ENCODE measurements at places on chromosomes 3 and 15.

DNA sequence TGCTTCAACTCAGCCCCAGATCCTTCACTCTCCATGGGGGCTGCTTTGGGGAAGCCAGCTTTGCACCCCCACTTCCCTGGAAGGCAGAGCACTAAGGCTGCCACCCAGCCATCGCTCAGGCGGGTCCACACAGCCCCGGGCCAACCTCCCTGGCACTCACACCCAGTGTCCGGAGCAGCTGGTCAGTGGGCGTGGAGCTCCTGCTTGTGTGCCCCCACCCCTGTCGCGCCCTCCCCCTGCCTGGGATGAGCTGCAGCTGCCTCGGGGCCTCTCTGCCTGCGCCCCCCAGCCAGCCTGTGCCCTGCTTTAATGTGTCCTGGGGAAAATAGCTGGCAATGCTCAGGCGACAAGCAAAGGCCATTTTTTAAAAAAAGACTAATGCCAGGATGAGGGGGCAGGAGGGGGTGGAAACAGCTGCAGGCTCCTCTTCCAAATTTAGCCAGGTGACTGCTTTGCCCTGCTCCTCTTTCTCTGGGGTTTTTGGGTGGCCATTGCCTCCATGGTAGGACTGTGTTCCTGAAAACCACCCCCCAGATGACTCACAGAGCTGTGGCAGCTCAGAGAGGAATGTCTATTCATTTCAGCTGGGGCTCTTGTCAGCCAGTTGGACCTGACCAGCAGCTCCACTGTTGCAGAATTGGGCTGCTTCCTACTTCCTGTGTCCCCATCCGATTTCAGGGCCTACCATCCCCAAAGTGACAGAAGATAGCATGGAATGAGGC lies 65.0 kb downstream of the CEMIP start:
- no peak for DNase-seq

GRCh38 chr3:45165497-45166283 lies 19.5 kb upstream of the CDCP1 start:
- DNase-seq: no peak

DNA sequence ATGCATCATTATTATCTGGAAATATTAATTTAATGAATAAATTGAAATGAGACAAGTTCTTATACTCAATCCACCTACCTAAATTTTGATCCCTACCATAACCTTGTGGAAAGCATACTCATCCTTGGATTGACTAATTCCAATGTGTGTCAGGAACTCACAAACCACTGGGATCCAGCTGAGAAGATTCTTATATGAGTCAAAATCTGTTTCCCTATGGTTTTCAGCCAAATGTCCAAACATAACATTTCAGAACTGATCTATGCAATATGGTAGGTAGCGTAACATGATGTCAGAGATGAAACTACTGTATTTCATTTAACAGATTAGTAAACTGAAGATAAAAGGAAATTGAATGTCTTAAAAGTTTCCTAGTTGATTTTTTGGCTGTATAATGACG lies 250.0 kb downstream of the PLOD2 start:
- DNase-seq: no peak

DNA sequence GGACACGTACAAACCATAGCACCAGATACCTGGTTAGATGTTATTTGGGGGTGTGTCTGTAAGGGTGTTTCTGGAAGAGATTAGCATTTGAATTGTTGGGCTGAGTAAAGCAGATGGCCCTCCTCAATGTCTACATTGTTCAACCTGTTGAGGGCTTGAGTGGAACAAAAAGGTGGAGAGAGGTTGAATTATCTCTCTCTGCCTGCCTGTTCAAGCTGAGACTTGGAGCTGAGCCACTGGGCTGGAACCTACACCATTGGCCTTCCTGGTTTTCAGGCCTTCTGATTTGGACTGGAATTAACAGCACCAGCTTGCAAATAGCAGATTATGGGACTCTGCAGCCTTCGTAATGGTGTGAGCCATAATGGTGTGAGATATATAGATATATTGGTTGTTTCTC lies 71.3 kb upstream of the CORO2B start:
- no peak for DNase-seq

DNA sequence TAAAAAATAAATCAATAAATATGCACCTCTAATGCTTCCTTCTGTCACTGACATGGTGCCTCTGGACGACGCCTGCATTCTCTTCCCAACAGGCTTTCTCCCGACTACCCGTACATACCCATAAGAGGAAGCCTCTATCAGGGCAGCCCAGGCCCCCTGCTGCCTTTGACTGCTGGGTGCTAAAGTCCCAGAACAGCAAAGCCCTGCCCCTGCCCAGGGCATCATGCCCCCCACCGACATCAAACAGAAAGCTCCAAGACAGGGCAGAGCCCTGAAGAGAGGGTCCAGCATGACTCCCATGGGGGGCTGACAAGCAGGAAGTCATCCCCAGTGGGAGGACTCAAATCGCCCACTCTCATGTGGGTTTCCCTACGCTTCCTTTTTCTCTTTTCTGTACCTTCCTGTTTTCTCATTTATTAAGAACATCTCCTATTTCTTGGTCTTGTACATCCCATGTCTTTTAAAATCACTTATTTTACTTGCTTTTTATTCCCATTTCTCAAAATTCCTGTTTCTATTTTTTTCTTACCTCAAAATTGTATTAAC lies 23.4 kb downstream of the XPC start:
- no peak for DNase-seq

- no peak for DNase-seq
Observed at GRCh38 chr15:82548700-82549099, 8.4 kb upstream of the RPS17 start.

DNA sequence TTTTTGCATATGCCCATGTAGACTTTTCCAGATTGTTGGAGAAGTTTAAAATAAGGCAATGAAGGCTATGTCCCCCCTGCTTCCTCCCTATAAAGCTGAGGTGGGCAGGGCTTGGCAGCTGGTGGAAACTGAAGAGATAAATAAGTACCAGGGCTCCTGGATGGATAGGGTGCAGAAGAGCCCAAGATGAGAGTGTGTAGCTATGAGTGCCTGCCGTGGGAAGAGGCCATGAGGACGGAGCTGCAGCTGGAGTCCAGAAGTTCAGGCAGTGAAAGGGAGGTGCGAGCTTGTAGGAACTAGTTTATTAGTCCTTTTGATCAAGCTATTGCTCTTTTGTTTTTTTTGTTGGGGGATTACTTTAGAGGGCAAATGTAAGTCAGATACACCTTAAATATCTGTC lies 52.4 kb downstream of the PHLDB2 start:
- no peak for DNase-seq

DNA sequence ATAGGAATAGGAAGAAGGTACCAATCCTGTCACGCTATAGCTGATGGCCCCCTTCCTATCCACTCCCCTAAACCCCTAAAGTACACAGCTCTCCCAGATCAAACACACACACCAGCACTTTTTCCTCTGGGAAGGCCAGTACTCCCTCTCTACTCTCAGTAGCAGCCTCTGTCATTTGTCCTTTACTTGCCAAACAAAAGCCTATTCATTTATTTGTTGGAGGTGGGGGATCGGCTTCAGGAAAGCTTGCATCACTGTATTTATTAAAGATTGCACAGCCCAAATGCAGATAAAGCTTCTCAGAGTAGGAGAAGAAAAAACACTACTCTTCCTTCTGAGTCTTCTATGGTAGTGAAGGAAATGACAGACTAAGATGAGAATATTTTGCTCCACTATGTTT lies 429.7 kb upstream of the RASGRP1 start:
- no peak for DNase-seq

DNA sequence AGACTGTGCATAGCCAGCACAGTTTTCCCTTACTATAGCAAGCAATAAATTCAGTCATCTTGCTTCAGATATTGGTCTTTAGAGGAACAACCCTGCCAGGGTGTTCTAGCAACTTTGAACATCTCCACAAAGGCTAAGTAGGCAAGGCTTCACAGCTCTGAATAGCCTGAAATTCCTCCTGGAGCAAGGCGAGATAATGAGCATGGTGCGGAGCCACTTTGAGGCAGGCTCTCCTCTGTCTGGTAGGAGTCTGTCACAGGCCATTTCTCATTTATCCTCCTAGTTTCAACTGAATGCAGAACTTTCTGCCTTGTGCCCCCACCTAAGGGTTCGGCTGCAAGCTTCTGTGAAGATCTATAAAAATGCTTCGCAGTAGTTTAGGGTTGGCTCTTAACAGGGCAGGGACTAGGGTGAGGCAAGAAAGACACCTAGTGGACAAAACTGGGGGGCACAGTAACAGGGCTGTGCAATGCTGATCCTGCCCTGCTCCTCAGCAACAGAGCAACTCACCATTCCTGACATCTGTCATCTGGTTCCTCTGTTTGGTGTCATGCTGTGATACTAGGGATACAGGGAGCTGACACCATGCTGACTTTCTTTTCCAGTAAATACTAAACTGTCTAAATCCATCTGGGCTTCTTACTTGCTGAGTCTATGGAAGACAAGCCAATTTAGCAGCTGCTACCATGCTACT lies 16.6 kb upstream of the EHHADH start:
- DNase-seq: no peak

DNA sequence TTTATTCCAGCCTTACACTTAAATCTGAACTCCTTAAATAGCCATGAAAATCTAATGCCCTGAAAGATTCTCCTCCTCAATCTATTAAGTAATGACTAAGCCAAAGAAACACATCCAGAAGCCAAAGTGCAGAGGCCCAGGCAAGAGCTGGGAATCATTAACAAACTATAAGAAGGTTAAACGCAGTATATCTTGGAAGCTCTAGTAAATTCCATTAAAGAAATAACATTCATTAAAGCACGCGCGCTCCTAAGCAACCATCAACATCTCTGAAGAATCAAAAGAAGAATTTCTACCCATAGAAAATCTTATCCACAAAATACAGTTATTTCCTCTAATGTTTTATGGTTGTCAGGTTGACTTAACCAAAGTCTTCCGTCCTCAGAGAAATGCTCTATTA lies 29.5 kb downstream of the MB21D2 start:
- no peak for DNase-seq

DNA sequence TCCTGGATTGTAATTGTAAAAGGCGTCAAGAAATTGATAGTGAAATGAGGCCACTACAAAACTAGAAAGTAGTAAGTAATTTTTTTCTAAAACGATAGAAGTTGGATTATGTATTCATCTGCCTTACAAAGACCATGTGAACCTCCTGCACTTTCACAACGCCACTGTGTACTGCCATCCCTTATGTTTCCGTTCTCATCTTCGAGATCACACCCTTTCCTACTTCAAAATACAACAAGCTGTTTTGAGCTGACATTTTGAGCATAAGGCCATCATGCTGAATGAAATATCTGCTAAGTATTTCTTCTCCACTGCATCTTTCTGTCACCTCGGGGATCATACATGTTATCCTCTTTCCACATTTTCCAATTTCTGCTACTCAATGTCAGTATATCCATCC lies 885.5 kb downstream of the ROBO1 start:
- DNase-seq: no peak

DNA sequence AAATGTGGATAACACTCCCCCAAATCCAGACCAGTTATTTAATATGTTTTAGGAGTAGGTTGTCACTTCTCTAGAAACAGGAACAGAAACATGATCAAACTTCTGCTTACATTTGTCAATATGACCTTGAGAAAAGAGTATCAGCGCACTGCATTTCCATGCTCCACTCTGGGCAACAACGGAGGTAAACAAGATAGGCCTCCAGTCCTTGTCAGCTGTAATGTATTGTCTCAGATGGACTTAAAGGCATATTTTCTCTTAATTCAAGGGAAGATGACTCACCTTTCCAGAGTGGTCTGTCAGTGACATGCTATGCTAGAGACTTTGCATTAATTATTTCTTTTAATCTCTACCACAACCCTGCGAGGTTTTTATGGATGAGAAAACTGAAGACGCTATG lies 51.6 kb upstream of the TCF12 start:
- no peak for DNase-seq

DNA sequence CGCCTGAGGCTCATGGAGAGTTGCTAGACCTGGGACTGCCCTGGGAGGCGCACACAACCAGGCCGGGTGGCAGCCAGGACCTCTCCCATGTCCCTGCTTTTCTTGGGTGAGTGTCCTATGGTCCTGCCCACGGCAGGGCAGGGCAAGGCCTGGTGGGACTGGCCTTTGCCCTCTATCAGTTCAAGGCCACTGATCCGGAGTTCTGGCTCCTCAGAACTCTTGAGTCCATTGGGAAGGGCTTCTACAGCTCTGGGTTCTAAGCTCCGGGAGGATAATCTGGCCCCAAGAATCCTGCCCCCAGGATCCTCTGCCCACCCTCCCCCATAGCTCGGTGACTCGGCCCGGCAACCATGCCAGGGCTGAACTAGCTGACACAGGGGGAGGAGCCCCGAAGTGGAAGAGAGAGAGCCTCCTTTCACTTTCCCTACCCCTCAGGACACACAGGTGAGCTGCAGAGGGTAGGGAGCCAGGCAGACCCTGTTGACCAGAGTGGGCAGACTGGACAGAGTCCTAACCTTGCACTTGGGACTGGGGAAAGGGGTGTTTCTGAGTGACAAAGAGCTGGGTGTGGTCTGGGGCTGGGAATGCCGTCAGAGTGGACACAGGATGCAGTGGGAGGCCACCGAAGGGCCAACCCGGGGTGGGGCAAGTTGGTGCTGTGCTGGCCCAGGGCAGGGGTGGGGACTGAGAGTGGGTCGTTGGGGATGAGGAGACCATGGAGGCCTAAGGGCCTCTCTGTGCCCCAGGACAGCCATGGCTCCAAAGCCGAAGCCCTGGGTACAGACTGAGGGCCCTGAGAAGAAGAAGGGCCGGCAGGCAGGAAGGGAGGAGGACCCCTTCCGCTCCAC lies 664 bp downstream of the PARP3 start:
- peak; percentile 31 for DNase-seq

DNA sequence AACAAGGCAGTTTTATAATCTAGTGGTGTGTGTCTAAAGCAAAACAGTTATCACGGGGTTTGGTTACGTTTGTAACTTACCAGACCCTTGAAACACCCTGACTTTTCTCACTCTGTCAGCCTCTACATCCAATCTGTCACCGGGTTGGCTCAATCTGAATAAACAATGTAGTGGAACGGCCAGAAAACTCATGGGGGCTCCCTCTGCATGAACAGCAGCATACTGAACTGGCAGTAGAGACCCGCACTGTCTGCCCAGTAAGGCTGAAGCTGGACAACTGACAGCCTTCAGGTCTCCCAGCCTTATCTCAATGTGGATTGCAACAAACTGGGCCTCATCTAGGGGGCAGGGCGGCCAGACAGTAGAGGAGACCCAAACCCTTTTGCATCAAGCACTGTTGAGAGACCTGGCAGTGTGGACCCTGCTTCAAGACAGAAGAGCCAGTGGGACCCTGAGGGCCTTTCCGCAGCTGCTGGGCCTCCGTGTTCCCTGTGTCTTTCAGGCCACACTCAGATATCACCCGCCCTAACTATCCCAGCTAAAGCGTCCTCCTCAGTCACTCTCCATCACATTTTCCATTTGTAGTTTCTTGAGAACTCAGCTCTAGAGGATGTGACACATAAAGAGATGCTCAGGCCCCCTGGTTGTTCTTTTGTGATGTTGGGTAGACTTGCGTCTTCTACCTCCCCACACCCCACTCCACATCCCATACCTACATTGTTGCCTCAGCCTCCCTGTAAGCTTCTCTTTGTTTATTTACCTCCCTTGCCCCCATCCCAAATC lies 181.2 kb upstream of the NR2E3 start:
- no peak for DNase-seq

- DNase-seq: no peak
Observed at GRCh38 chr3:71135373-71136088, 448.0 kb downstream of the FOXP1 start.

DNA sequence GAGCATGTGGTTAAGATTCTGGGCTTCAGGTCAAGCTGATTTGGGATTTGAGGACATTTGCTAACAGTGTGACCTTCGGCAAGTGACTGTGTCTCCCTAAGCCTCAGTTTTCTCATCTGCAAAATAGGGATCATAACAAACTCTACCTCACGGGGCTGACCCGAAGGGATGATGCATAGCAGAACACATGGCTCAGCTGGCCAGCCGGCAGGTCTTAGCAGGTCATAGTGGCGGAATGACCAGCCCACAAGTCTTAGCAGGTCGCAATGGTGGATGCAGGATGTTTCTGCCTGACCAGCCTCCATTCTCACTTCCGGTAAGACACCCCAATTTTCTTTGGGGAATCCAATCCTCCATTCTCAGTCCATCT lies 63.3 kb downstream of the IQSEC1 start:
- no peak for DNase-seq

All from activated T-helper 9 cell treated with anti-CD3 and anti-CD28 coated beads, Interleukin-2, amount 50 U/mL, for 16 hours (primary cell).